ENCODE measurements at places on chromosomes 7 and 10.

DNA sequence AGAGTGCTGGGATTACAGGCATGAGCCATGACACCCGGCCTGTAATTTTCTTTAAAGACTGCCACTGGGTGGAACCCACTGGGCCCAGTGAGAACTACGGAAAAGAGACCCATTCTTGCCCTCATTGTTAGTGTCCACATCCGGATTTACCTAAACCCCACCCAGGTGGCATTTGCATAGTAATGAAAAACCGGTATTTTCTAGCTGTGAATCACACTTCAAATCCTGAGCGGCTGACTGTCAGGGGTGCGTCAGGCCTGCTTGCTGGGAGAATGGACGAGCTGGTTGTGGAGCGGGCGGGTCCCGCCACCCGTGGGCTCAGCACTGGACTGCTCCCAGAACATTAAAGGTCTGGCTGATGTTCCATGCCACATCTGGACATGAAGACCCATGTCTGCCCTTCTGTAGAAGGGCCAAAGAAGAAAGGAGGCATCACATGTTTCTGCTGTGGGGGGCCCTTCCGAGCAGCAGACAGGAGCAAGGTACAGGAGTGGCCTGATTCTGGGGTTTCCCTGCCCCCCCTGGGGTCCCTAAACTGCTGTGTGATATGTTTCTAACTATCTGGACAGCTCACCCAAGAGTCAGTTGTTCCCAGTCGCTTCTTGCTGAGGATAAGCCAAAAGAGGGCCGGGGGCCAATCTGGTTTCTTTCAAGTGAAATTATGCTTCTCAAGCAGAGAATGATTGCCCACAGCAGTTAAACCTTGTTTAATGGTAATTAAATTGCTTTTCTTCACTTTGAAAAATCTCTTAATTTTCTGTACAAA, 46.4 kb downstream of the KIAA1217 start:
- DNase-seq, result peak; percentile 23

DNA sequence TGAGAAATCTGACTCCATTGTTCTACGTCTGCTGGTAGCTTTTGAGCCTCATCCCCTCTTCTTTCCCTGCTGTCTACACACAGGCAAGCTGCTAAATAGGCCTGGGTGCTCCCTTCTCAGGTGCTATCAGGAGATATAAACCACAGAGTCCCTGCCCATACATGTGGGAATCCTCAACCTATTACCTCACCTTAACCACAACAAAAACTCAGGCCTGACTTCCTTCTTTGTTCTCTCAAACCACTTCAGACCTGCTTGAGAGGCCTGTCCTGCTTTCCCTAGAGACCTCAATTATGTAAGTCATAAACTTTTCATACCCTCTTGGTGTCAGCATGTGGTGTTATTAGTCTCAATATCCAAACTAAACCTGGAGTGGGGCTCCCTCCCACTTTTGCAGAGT, 75.0 kb upstream of the MAGI2 start:
- no peak for DNase-seq

DNA sequence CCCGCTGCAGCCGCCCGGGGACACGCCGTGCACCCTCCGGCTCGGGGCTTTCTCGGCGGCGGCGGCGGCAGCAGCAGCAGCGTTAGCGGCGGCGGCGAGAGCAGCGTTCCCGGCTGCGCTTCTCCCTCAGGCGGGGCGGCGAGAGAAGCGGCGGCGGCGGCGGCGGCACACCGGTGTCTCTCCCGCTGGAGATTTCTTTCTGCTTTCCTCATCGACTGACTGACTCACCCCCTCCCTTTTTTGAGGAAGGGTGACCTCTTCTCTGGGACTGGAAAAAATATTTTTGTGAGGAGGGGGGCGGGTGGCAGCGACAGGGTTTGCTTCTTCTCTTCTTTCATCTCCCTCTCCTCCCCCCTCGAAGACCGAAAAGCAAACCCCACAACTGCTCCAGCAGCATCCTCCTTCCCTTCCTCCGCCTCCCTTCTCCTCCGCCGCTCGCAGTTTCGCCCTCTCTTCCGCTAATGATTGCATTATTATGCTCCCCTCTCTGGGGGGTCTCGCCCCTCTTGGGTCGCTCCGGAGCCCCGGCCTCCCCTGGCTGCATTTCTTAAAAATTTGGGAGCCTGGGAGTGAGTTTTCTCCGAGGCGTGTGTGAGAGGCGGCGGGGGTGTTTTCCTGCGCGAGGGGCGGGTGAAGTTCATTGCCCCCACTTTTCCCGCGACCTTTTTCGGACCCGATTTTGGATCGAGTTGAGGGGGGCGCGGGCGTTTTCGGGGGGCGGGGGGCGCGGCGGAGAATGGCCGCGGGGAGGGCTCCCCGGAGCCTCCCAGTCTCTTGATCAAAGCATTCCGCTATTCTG, 411 bp downstream of the AUTS2 start:
- no peak for DNase-seq

DNA sequence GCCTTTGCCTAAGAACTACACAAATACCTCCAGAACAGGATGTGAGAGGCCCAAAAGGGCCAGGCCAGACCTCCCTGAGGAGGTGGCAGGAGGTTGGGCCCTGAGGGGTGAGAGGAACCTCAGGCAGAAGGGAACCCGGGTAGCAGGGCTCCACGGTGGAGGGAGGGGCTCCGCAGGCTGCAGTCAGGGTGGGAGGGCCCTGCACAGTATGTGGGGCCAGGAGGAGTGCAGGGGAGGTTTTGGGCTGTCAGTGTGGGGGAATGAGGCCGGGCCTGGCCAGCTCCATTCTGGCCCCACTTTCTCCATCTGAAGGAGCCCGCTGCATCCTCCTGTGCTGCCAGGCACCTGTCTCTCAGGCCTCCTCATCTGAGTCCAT, 25.9 kb downstream of the DNAJB12 start:
- no peak for DNase-seq

DNA sequence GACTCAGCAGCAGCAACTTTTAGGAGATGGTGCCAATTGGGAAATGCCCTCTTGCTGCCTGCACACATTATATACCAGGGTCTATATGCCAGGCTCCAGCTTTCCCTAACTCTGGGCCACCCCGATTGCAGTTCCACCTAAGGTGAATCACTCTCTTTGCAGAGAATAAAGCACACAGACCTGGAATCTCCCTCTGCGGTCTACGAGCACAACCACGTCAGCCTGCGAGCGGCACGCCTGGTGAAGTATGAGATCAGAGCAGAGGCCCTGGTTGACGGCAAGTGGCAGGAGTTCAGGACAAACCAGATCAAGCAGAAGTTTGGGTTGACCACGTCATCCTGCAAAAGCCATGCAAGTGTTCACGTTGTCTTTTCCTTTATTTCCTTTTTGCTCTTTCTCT, 38.2 kb upstream of the PLEKHA1 start:
- DNase-seq, result no peak

DNA sequence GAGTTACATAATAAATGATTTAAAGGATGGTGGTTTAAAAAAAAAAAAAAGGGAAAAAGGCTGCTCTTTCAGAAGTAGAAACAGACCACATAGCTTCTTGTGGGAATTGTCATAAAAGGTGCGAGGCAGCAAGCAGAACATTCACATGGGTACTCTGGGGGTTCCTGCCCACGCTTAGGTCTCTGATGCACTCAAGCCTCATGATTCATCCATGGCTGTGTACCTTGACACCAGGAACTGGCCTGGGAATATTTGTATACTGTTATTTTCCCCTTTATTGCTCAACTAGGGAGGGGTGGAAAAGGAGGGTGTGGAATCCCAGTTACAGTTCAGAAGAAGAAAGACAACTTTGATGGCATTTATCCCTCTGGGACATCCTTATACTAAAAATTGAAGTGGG, 4.0 kb downstream of the PON2 start:
- DNase-seq, result peak; percentile 81

DNA sequence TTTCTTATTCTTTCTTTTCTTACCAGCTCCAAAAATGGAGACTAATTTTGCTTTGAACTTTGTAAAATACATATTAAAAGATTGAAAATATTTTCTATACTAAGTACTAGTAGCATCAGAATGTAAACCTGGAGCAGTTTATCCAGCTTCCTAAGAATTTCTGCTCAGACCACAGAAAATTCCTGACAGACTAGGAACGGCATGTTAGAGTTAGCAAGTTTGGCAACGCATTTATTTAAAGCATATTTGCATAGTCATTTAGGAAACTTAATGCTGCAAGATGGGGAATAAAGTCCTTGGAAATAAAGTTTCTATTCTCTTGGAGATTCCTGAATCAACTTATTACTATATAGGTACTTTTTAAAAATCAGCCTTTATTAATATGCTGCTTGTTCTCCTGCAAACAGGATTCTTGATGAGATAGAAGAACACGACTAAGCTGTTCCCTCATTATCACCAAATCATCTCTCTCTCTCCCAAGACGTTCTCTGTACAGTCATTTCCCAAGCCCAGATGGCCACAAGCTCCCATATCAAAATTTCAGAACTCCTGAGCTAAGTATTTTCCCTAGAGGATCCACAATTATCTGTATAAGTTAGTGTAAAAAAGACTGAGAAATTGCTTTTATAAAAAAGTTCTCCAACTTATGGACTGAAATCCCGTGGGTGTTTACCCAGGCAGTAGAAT, 305.8 kb upstream of the NEBL start:
- peak; percentile 20 for DNase-seq

DNA sequence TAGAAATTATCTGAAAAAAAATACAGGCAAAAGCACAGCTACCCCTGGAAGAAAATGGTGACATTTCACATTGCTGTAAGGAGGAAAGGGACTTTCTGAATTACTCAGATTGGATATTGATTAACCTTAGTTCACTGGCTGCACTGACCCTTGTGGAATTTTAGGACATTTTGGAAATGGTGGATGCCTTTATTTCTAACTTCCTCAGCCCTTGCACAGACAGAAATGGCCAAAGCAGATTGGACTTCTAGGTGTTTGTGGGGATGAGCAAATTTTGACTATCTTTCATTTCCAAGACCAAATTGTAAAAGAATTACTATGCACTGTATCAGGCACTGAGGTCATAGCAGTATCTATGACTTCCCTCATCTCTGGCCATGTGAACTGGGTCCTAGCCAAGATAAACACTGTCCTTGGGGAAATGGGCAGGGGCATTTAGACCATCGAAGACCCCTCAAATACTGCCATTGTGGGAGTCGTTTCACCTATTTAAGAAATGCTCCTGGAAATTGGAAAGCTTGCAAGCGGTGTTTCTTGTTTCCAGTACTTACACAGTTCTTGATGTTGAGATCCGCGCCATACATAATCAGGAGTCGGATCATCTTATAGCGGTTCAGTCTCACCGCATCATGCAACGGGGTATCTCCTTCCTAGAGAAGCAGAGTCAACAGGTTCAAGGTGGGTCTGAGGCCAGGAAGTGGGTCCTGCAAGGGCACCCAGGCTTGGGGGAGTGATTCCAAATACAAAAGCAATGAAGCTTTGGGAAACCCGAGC, 5.7 kb downstream of the ANKRD1 start:
- no peak for DNase-seq

DNA sequence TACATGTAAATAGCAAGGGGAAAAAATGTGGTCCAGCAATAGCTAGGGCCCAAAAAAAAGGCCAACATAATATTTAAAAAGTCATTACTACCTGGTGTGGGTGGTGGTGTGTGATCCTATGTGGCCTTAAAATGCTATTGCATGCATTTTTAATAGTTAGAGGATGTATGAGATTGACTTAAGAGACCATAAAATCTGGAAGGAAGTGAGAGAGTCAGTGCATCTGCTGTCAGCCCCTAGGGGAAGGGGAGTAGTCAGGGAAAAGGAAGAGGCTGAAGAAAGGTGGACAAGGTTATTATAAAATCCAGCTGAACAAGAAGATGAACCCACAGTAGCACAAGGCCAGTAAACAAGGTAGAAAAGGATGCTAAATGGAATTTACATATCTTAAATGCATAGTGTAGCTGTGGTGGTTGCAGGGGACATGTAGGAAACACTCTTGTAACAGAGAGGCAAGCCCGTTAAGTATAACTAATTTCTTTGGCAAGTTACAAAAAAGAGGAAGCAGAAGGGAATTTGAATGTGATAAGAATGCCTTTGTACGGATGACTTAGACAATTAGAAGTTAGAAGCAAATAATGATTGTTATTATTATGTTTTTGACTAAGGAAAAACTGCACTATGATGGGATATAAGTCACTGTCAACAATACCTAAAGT, 11.9 kb upstream of the NDUFA5 start:
- no peak for DNase-seq

DNA sequence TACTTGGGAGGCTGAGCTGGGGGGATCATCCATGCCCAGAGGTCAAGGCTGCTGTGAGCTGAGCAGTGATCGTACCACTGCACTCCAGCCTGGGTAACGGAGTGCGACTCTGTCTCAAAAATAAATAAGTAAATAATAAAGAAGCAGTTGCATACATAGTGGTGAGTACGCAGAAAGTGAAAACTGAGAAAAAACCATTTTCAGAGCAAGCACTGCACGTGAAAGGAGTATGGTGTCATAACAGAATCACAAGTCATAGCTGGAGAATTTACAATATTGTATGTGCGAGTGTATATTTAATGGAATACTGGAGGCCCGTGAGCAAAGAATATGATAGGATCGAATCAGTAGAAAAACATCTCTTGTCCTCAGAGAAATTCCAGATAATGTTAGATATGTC, 22.3 kb downstream of the KIAA1217 start:
- no peak for DNase-seq

DNA sequence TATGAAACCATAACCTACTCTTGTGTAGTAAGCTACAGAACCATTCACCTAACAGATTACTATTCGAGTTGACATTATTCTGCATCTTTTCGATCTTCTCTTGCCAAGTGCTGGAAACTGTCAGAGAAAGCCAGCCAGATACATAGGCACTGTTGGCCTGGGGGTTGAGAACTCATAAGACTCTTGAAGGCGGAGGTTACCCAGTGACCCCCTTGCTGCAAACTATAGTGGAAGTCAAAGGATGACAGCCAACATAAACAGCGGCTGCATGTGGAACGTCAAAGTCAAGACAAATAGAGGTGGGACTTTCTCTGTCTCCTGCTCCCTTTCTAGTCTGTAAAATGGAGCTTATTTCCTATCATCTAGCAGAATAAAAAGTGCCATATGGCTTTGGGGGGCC, 394.2 kb downstream of the LRMDA start:
- DNase-seq, result no peak

DNA sequence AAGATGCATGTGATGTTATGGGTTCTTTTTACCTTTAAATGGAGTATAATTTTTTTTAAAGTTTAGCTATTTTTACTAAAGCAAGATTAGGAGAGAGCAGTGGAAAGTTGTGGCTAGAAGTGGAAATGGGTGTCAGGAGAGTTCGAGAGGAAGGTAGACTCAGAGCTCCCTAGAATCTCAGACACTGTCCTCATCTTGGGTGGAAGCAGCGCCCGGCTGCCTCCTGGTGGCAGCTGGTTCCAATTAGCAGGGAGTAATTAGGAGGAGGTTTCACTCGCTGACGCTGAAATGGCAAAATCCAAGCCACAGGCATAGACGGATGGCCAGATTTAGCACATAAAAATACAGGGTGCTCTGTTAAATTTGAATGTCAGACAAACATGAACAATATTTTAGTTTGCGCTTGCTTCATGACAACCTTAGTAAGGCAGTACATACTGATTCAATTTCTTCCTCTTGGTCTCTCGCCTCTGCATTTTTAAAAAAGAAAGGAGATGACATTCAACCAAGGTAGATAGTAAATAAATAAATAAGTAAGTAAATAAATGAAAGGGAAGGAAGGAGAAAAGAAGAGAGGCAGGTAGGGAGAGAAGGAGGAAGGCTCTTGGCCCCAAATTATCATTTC, 58.5 kb downstream of the LGI1 start:
- DNase-seq, result peak; percentile 54

GRCh38 chr10:125118011-125118611, 42.3 kb downstream of the CTBP2 start:
- no peak for DNase-seq

- peak; percentile 54 for DNase-seq
These were observed 983 bp downstream of the TNRC18 start for GRCh38 chr7:5422396-5423305.

GRCh38 chr7:127252377-127252713, 396 bp downstream of the GRM8 start:
- no peak for DNase-seq
